Adipose tissue (tissue), 3 donors: ENCODE measurements at places on chromosomes 3 and 15. TPM values are rescaled to one million over a fixed set of nuclear protein-coding genes. Genes with fewer than 3 reads are reported as not detected.

CYP8B1 gene
- not detected for polyA plus RNA-seq

NR1I2 gene
- not detected for polyA plus RNA-seq

POLQ gene
- polyA plus RNA-seq: 0.04 TPM

TFRC gene
- 16.2 TPM for polyA plus RNA-seq

SCAMP5 gene
- 2.8 TPM for polyA plus RNA-seq

CRYGS gene
- 1.4 TPM for polyA plus RNA-seq

TTLL13 gene
- polyA plus RNA-seq: not detected

RASGRP1 gene
- polyA plus RNA-seq: 0.40 TPM

SCAANT1 gene
- polyA plus RNA-seq: not detected

PFN2 gene
- 50.5 TPM for polyA plus RNA-seq

XCR1 gene
- polyA plus RNA-seq: not detected

IGSF10 gene
- 0.56 TPM for polyA plus RNA-seq

DNAH12 gene
- under 0.01 TPM for polyA plus RNA-seq

CELF6 gene
- polyA plus RNA-seq: 2.5 TPM

ANKRD34C gene
- not detected for polyA plus RNA-seq

UTS2B gene
- polyA plus RNA-seq: not detected

KLHDC8B gene
- 32.3 TPM for polyA plus RNA-seq

DNAH1 gene
- 2.4 TPM for polyA plus RNA-seq

GOLGA6L7 gene
- polyA plus RNA-seq: not detected

CGNL1 gene
- 2.2 TPM for polyA plus RNA-seq
